T1000 (cell line): ENCODE measurements at places on chromosomes 12 and 14.

- no peak for DNase-seq
Measured at GRCh38 chr14:59349258-59349701, 115.9 kb downstream of the GPR135 start.

DNA sequence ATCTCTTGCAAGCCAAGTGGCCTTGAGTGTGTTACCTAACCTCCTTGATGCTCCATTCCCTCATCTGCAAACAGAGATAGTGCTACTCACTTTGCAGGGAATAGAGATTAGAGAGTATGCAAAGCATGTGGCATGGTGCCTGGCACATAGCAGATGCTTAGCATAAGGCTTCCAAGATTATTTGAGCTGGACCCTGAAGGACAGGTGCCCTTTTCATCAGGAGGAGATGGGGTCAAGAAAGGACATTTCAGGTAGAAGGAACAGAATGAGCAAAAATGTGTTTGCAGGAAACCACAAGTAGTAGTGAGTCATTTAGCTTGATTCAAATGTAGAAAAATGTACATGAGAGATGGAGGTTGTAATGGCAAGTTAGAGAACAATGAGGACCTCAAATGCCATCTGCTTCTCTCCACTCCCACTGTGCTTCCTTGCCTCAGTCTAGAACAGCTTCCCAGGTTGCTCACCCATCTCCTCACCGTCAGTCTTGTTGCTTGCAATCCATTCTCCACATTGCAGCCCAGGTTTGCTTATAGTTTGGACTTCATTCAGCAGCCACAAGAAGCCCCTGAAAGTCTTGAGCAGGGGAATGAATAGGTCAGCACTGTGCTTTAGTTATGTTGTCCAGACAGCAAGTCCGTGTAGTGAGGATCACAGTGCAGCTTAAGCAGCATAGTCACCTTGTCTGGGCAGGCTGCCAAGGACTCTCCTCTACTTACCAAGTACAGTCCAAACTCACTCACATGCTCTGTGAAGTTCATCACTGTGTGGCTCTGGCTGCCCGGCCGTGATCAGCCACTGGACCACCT, 536.3 kb upstream of the CCDC196 start:
- no peak for DNase-seq

DNA sequence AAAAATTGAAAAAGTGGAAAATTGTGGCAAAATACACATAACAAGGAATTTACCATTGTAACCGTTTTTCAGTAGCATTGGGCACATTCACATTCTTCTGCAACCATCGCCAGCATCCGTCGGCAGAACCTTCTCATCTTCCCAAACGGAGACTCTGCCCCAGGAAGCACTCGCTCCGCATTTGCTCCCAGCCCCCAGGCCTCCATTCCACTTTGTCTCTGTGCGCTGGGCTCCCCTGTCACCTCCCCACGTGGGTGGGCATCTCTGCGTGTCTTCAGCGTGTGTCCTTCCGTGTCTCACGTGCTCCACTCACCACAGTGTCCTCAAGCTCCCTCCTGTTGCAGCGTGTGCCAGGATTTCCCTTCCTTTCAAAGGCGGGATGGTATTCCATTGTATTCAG, 9.9 kb downstream of the GPR132 start:
- no peak for DNase-seq

GRCh38 chr14:100696590-100696989, 30.1 kb upstream of the DLK1 start:
- no peak for DNase-seq

GRCh38 chr14:20799892-20800544, 2.6 kb downstream of the RNASE1 start:
- DNase-seq: no peak

GRCh38 chr14:72625689-72626088, 268.2 kb downstream of the DPF3 start:
- DNase-seq: no peak

- no peak for DNase-seq
Measured at GRCh38 chr14:33689680-33690079, 261.2 kb downstream of the EGLN3 start.

DNA sequence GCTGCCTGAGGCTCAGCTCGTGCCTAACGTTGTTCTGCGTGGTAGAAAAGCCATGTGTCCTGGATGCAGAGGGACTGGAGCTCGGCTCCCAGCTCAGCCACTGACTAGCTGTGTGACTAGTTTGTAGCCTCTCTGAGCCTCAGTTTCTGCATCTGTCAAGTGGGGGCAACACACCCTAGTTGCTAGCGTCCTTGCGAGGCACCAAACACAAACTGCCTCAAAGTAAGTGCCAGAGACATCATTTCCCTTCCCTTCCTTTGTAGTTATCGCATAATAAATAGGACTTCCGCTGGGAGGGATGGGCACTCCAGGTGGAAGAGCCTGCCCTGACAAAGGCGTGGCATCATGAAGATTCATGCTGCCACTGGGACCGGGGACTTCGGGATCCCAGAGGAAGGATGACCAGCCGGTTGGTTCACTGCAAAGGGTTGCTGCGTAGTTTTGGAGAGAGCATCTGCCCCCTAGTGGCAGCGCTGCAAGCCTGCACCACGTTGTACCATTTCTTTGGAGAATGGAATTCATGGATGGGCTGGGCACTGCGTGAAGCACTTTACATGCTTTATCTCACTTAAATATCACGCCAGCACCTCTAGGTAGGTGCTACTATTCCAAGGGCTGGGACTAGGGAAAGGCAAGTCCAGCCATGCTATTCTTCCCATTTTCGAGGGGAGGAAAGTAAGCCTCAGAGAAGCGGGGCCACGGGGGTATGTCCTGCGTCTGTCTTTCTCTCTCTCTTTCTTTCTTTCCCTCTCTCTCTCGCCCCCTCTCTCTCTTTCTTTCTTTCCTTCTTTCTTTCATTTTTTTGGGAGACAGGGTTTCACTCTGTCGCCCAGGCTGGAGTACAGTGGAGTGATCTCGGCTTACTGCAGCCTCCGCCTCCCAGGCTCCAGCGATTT, 4.6 kb downstream of the CCDC197 start:
- DNase-seq: no peak

DNA sequence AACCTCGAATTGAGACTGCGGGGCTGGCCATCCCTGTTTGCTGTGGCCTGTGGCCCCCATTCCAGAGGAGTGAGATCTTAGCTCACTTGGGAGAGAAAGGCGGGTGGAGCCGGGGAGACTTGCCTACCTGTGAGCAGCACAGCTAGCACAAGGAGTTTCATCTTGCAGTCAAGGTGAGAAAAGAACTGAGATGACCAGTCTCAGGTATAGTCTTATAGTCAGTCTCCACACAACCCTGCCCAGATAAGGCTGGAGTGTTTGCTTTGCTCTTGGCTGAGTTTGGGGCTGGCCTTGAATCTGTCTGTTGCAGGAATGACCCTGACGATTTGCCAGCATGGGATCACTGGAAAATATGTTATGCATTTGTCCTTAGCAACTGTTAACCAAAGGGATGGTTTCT, at the start of gene PLA2G1B:
Gene PLA2G1B (minus strand): TSS at position 187 of the 400 bp plus-strand sequence. CDS start 26 bp downstream, at position 161.
- no peak for DNase-seq

DNA sequence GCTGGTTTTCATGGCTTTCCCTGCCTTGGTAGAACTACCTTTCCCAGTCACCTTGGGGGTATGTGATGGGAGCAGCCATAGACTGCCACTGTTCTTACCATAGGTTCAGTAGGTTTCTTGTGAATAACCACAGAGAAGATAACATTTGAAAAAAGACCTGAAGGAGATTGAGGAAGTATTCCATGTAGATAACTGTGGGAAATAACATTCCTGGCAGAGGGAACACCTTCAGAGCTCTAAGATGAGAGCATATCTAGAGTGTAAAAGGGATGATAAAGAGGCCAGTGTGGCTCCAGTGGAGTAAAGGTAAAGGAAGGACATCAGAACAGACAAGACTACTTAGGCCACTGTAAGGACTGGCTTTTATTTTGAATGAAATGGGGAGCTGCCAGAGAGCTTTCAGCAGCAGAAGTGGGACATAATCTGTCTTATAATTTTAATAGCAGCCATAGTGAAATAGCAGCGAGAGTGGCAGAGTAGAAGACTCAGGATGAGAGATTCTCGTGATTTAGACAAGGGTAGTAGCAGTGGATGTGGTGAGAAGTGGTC, 82.6 kb upstream of the KCNH3 start:
- no peak for DNase-seq

DNA sequence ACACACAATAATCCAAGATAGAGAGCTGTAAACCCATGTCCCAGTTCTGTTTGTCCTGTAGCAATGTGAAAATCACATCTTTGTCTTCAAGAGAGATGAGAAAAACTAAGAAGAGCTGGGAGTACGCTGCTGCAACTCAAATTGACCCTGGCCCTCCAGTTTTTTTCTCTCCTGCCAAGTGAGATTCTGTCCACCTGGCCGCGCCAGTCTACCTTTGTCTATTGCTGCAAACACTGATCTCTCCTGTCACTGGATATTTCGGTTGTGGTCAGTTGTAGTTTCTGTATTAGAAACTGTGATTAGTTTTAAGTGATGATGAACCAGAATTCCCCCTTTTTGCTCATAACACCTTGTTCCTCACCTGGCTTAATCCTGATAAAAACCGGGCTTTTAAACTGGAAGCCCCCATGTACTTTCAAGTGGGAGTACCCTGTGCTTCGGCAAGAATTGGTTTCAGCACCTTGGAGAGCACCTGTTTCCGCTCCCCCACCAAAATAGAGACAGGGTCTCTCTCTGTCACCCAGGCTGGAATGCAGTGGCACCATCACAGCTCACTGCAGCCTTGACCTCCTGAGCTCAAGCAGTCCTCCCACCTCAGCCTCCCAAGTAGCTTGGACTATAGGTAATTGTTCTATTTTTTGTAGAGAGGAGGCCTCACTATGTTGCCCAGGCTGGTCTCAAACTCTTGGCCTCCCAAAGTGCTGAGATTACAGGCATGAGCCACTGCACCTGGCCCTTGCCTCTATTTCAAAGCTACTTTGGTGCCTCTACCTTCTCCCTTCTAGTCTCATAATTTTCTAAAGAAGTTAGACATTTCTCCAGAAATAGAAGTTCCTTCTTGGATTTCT, 156.8 kb downstream of the PHETA1 start:
- DNase-seq: no peak
